Activated T-cell treated with anti-CD3 and anti-CD28 coated beads, Interleukin-2, amount 50 U/mL, for 1 hour (primary cell): ENCODE measurements at places on chromosomes 11 and 22.

GRCh38 chr11:35064114-35064800, 74.7 kb upstream of the CD44 start:
- no peak for DNase-seq

DNA sequence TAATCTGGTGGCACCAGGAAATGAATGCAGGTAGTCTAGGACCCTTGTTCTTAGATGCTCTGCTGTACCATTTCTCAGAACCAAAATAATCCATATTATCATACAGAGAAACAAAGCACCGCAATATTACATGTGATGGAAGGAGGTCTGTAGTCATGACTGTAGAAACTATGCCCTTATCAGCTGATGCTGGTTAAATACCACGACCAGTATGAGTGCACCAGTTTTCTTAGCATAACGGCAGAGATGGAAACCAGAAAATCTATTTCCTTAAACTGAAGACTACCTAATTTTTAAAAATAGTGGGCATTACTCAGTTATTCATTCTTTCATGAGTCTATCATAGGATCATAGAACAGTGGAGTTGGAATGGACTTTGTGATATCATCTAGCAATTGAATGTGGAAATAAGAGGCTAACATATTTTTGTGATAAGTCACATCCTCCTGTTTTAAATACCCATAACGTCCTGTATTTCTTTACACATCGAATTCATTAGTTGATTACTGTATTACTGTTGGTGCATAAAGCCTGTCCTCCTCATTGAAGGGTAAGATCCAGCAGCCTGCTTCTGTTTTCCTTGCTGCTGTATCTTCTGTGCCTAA, 15.1 kb downstream of the JHY start:
- DNase-seq, result no peak

- DNase-seq, result peak; percentile 24
These were observed 100.8 kb downstream of the TRAF6 start for GRCh38 chr11:36409152-36409816.

GRCh38 chr11:1206391-1207271, 16.2 kb upstream of the MUC5B start:
- no peak for DNase-seq

GRCh38 chr11:46917762-46918082, 628 bp downstream of the LRP4 start:
- DNase-seq, result no peak

DNA sequence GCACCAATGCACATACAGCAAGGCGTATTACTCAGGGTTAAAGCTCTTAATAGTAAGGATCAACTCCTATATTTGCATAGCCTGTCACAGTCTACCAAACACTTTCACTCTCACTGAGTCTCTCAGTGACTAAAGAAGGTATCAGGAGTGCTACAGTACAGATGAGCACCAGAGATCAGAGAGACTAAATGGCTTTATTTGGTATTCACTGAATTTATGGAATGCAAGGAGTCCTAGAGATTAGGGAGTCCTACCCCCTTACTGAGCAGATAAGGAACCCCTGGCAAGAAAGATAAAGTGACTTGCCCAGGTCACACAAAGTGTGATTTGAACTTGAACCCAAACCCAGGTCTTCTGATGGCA, 396.4 kb upstream of the CCDC90B start:
- no peak for DNase-seq

- no peak for DNase-seq
These were observed 624.7 kb upstream of the B3GAT1 start for GRCh38 chr11:135036488-135037297.

DNA sequence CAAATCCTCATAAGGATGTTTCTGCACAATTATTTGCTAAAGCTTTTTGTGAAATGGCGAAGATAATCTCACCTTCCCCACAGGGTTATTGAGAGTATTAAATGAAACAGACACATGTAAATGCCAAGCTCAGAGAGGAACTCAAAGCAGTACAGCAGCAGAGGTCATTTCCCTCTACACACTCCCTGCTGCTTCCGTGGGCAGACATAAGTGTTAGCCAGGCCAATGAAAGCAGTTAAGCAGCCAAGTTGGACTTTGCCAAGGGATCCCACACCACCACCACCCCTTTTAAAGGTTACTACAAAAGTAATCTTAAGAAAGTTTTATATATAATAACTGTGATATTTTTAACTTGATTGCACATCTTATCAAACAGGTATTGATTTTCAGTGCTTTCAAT, 4.0 kb upstream of the FAM111A start:
- DNase-seq, result no peak
